NCI-H1417 (cell line): ENCODE measurements at places on chromosomes 2 and 18.

- DNase-seq: peak; percentile 14
Observed at GRCh38 chr2:8627019-8627691, 54.7 kb upstream of the ID2 start.

GRCh38 chr2:128788636-128789220, 470.1 kb upstream of the HS6ST1 start:
- no peak for DNase-seq

GRCh38 chr2:175576270-175576669, 394.8 kb upstream of the ATP5MC3 start:
- no peak for DNase-seq

- DNase-seq: no peak
Observed at GRCh38 chr18:48973731-48974130, 23.0 kb upstream of the SMAD7 start.

DNA sequence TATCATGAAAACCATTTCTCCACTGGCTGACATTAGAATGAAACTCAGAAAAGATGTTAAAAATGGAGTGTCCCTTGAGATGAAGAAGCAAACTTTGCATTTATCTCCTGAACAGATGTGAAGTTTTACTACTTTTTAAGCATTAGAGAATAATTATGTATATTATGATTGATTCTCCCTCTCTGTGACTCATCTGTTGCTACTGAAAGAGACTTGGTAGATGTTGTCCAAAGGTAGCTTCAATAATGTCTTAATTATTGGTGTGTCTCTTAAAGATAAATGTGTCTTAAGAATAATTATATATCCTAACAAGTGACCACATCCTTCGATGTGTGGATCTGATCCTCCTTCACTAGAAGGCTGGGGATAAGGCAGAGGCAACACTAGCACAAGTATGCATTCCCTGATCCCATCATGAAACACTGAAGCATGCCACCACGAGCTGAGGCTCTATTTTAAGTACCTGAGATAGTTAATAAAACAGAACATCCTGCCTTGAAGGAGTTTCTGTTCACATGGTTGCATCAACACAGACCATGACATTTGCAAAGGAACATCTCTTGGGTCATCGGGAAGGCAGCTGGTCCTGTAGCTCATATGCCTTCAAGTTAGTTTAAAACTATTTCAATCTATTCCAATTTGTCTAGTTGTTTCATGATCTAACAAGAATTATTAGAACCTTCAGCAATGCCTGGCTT, 15.5 kb downstream of the RND3 start:
- DNase-seq: no peak

DNA sequence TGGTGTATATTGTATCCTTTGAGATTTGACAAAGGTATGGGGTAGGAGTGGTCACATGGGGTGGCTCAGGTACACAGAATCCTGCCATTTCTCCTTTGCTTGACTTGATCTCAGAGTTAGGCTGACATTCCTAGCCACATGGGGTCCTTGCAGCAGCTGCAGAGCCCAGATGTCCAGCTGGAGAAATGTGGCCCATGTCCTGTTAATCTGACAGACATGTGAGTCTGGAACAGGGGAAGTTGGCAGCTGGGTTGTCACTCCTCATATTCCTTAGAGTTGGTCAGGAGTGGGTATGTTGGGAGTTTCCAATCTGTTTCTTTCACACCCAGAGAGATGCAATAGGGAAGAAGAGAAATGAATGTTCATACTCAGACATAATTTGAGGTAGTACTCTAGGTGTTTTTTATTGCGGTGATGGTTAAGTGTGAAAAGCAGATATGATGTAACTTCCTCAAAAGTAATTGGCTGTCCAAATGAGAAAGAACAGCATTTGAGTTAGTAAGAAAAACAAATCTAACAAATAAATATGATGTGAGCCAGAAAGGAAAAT, 402.6 kb upstream of the MEIS1 start:
- DNase-seq: no peak

DNA sequence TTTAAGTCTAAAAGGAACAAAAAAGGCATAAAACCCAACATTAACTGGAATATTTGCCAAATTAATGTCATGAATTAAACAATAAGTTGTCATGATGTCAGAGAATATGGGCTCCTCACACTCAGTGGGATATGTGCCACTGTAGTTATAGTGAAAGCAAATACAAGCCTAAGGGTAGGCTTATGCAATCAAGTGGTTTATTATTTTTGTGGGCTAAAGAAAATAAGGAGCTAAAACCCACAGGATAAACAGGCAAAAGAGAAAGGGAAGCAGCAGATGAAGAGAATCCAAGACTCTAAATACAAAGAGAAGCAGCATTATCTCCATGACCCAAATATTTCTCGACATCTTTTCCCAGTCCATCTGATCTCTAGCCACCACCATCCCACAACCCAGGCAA, 17.5 kb downstream of the YWHAQ start:
- DNase-seq: no peak
